ENCODE measurements at places on chromosomes 1 and 21.

- DNase-seq: no peak
Measured at GRCh38 chr1:14914351-14914988, 239.1 kb upstream of the TMEM51 start.

DNA sequence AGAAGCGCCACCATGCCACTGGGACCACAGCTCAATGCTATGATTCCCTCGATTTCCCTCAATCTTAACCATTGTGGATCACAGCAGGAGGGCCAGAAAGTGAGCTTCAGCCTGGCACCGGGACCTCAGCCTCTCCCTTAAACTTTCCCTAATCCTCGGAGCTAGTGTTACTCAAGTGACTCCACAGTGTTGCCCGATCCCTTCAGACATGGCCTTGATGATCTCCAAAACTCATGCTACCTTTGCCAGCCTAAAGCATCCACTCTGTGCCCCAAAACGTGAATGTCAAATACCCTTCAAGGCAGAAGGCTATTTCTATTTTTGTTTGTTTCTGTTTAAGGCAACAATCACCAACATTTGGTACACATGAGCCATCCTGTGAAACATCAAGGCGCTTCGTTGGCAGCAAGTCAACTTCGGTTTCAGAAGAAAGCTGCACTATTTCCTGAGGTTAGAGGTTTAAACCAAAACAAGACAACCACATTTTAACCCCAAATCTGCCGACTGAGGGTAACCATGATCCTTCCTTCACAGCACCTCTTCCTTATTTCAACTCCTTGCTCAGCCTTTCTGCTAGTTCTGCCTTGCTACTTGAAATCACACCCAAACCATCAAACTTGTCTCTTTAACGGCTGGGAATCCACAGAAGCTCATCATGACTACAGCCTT lies 94.4 kb upstream of the KRTAP19-8 start:
- DNase-seq: no peak

DNA sequence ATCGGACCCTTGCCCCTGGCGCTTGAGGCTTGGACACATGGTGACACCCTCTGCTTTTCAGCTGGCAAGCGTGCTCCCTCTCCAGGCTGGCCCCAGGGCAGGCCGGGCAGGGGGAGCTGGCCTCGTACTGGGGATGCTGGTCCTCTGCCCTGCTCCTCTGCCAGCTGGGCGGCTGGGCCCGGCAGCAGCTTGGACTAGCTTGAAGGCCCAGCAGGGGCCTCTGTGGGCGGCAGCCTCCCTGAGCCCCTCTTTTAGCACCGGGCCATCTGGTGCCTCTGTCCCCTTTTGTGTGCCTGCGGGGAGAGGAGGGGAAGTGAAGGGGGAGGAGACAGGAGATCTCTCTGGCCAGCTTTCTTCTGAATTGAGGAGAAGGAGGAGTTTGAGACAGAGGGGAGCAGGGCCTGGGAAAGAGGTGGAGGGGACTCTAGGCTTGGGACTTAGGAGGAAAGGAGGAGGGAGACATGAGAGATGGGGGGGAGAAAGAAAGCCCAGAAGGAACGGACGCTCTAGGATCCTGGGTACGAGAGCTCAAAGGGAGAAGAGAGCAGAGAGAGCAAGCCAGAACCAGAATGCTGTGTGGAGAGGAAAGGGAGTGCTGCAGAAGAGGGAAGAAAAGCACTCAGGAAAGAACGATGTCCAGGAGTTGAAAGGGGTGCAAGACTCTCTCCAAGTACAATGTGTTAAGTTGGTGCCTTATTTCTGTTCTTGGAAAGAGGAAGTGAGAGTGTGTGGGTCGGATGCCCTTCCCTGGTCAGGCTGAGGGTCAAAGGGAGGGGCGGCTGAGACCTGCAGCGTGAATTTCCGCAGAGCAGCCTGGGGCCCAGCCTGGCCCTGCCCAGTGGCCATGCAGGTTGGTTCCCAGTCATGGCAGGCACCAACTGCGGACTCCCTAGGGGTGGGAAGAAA lies 40.3 kb downstream of the IER5 start:
- peak; percentile 37 for DNase-seq

GRCh38 chr1:218547957-218548730 lies 203.0 kb downstream of the TGFB2 start:
- no peak for DNase-seq

- no peak for DNase-seq
Measured at GRCh38 chr21:25428537-25428936, 178.7 kb downstream of the MRPL39 start.

DNA sequence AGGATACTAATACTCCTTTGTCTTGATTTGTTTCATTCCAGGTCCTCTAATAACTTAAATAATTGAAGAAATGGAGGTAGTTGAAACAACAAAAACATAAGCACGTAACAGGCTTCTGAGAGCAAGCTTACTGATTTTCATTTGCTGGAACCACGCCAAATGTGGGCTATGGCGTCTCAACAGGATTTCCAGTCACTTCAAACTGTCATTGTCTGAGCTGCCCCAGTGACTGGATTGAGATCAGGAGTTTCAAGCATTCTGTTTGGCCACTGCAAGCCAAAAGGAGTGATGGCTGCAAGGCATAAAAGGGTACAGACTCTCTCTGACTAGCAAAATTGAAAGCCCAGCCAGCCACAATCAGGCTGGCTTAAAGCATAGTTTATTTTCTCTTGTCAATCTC lies 289.9 kb downstream of the DPYD start:
- DNase-seq: peak; percentile 26

DNA sequence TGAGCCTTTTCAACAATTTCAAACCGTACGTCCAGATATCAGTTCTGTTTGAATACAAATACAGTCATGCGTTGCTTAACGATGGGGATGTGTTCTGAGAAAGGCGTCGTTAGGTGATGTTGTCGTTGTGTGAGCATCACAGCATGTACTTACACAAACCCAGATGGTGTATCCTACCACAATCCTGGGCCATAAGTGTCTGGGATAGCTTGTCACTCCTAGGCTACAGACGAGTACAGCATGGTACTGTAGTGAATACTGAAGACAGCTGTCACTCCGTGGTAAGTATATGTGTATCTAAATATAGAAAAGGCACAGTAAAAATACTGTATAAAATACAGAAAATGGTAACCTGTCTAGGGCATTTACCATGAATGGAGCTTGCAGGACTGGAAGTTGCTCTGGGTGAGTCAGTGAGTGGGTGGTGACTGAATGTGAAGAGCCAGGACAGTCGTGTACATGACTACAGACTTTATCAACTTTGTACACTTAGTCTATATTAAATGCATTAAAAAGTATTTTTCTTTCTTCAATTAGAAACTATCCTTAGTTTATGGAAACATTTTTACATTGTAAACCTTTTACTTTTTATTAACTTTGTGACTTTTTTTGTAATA lies 10.5 kb upstream of the OR2W3 start:
- DNase-seq: no peak

- DNase-seq: no peak
Measured at GRCh38 chr1:152880907-152881306, 2.8 kb downstream of the SMCP start.

GRCh38 chr1:242016479-242016878 lies 17.6 kb upstream of the MAP1LC3C start:
- no peak for DNase-seq
